Astrocyte (in vitro differentiated cells and primary cell): ENCODE measurements at places on chromosomes 1 and 21.
A peak's percentile ranks its signal among the peaks of the same experiment; 100 is the strongest.

DNA sequence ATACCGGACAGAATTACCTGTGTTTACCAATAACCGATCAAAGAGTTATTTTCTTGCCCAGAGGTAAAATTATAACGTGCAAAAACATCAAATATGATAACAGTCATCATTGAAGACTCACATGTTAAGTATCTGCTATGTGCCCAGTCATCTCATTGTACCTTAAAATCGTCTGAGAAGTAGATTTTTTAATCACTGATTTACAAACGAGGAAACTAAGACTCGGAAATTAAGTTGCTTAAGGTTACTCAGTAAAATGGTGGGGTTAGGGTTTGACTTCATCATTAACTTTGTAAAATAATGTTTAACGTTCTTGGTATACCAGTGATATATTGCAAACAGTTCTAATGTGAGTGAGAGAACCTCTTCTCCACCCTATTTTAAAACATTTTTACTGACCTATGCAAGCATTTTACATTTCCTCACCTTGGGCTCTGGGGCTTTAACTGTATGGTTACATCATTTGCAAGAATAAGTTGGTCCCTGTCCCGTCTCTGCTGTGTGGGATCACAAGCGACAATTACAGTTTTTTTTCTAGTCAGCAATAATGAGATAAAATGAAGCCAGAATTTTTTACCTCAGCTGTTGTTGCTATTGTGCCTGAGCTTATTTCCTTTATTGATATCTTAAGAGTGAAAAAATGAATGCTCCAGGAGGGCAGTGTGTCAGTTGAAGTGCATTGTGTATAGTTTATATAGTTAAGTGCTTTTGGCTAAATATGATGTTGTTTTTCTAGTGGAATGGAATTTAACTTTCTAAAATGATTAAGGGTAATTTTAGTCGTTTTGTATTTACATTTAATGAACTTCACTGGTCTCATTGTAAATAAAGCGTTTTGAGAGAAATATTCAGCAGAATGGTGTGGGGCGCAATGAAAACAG lies 2.7 kb downstream of the RPRD2 start:
- DNase-seq, result peak; percentile 11

DNA sequence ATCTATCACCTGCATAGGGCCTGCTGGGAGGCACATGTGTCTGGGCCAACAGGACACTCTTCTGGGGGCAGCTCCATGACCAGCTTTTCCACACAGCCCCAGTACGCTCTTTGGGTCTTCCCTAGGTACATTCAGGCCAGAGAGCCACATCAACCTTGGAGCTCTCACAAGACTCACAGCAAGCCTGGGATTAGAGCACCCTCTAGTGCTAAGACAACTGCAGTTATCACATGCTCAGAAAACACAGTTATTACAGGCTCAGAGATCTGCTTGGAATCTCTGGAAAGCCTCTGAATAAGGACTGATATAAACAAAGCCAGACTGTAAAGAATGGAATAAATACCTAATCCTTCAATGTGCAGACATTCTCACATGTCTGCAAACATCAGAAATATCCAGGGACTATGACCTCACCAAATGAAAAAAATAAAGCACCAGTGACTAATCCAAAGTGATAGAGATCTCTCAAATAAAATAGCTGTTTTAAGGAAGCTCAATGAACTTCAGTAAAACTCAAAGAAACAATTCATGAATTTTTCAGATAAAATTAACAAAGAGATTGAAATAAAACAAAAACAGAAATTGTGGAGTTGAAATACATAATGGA lies 563.9 kb upstream of the NR5A2 start:
- DNase-seq, result peak; percentile 59

DNA sequence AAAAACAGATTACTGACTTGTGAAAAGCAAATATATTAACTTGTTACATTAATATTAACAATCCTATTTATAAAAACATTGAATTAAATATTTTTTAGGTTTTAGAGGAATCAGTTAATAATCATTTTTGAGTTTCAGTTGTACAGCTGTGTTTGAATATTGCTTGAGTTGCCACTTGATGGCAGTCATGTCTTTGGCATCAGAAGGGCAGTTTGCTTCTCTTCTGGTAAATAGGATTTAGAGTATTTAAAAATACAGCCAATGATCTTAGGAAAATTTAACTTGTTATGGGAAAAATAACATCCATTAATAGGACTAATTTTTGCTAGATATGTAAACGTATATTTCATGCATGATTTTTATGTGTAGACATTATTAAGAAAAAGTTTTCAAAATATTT lies 234.1 kb downstream of the NCAM2 start:
- DNase-seq, result no peak

GRCh38 chr21:25560891-25561290 lies 46.4 kb downstream of the MRPL39 start:
- no peak for DNase-seq

GRCh38 chr1:180117764-180118116 lies 36.9 kb upstream of the QSOX1 start:
- DNase-seq, result peak; percentile 82

GRCh38 chr1:2373551-2374251 lies 17.7 kb downstream of the MORN1 start:
- no peak for DNase-seq

GRCh38 chr1:194512957-194513356 lies 1326.5 kb upstream of the B3GALT2 start:
- peak; percentile 18 for DNase-seq

- DNase-seq, result peak; percentile 73
Measured at GRCh38 chr1:43688594-43689000, 18.7 kb upstream of the ST3GAL3 start.

- no peak for DNase-seq
Measured at GRCh38 chr1:25217598-25218232, 14.6 kb downstream of the SYF2 start.

- DNase-seq, result no peak
Measured at GRCh38 chr1:240607006-240607405, 4.9 kb downstream of the GREM2 start.

- DNase-seq, result no peak
Measured at GRCh38 chr1:30747033-30748008, 10.3 kb downstream of the LAPTM5 start.

- DNase-seq, result peak; percentile 62
Measured at GRCh38 chr1:242005866-242006535, 7.1 kb upstream of the MAP1LC3C start.

DNA sequence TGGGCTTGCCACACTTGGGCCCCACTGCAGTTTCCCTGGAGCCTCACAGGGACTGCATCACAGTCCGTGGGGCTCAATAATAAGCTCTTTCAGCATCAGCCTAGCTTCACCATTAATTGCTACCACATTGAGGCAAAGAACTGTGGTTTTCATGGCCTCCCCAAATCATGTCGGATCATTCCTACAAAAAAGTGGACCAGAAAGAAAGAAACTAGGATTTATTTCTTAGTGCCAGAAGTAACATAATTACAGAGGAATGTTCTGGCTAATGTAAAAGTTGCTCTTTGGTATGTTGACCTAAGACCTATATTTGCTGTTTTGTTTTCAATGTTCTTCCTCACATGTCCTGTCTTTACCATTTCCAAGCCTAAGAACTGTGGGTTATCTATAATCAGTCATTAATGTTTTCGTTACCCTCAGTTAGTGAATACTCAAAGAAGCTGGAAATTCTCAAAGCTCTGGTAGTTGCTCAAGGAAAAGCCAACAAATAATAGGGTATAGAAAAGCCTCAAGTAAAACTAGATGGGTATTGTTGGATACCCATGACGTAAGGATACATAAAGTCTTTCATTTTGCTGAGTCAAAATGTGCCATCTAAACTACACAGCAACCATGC lies 173.9 kb downstream of the LTN1 start:
- no peak for DNase-seq
